ENCODE measurements at places on chromosomes 13 and 19.
A peak's percentile ranks its signal among the peaks of the same experiment; 100 is the strongest.

DNA sequence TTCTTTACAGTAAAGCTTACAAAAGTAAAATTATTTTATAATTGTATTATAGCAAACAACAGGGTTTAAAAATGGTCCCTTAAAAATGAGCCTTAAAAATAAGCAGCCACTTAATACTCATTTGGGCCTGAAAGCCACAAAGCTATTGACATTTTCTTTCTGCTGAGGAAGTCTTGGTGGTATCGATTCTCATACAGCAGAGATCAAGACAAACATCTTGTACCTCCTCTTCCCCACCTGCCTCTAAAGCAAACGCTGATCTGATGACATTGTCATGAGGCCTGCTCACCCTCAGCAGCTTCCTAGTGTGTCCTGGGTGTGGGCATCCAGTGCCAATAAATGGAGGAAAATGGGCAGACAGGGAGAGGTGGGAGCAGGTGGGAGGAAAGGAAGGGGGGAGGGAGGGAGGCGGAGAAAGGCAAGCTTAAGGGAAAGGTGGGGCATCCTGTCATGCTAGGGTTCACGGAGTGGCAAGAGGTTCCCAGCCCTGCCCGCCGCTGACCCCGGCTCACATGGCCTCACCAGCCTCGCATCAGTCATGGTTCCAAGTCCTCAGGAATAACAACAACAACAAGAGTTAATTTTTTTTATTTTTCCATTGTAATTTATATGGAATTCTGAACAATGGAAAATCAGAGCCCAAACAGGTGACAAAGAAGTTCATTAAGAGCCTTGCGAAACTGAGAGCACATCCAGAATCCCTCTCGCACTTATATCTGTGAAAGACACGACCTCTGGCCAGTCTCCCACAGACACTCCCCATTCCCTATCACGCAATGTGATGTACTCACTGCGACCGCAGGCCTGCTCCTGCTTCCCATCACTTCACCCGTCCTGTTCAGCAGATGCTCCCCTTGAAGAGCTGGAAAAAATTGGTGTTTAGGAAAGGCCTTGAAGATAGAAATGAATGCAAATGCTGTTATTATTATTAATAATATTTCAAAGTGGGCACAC, 15.1 kb upstream of the ATP11A start:
- DNase-seq, result no peak

- DNase-seq, result no peak
Measured at GRCh38 chr19:41870401-41870873, 6.6 kb upstream of the CD79A start.

- no peak for DNase-seq
Measured at GRCh38 chr19:53374288-53374687, 8.8 kb downstream of the ZNF525 start.

GRCh38 chr19:18415178-18415867, 3.9 kb upstream of the SSBP4 start:
- DNase-seq, result peak; percentile 90

- no peak for DNase-seq
Measured at GRCh38 chr19:48445256-48445605, 552 bp upstream of the GRWD1 start.

DNA sequence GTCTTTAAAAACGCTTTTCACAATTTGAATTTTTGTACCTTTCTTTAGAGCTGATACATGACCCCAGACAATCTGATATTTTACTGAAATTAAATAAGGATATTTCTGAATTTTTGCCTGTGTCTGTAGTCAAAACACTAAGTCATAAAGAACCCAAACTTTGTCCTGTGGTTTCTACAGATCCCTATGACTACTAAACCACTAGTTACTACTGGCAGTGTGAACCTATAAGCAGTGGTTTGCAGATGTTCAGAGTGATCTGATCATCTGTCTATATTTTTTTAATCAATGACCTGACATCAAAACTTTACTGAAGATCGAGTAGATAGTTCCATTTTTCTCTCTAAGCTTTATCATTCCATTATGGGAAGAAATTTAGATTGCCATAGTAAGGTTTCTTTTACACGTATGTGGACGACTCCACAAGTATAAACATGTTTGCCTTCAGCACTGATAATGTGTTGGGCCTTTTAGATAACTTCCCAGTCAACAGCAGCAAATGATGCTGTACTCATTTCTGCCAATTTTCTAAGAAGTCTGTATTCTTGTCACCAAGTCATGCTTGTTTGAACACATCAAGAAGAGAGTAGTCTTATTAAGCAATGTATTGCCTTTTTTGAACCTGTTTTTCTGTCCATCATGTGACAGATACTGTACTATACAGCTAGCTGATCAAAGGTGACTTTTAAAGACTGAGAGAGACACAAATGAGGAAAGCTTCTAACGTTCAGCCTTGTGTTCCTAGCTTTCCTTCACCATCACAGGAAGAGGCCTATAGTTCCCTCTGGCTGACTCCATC, 21.8 kb downstream of the POLR1D start:
- no peak for DNase-seq

DNA sequence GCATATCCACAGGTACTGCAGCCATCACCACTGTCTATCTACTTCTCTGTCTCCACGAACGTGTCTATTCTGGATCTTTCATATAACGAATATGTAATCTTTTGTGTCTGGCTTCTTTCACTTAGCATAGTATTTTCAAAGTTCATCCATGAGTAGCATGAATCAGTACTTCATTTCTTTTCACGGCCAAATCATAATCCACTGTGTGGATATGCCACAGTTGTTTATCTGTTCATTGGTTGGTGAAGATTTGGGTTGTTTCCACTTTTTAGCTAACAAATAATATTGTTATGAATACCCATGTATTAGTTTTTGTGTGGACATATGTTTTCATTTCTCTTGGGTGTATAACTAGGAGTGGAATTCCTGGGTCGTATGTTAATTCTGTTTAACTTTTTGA, 14.4 kb downstream of the RGCC start:
- no peak for DNase-seq

DNA sequence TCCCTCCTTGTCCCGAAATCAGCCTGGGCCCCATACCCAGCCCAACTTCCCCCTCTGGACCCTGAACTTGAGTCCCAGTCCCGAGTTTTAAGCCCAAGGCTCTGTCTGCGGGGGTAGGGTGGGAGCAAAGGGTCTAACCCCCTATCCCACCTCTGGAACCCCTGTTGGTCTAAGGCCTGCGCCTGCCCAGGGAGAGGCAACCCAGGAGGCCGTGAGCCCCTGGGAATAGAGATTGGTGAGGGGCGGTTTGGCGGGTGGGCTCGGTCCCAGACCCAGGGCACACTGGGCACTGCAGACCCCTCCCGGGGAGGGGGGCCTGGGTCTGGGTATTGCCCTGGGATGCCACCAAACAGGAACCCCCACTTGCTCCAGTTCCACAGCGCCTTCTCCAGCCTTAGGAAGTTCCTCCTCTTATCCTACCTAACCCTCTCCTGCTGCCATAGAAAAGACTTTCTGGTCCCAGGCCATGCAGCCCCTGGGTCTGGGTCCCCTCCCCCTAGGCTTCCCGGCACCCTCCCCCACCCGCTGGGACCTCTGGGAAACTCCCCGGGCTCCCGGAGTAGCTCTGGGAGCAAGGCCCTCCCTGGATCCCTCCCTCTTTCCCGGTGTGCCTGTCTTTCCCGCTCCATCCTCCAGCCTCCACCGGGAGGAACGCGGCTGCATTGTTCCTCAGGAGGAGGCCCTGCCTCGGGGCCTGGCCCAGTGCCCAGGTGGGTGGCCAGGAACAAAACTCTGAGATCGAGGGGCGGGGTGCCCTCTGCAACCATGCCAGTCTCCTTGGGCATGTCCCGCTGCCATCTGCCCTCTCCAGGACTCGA, 33.6 kb upstream of the NANOS3 start:
- peak; percentile 80 for DNase-seq
